ENCODE measurements at places on chromosomes 1 and 21.

- DNase-seq = no peak
These were observed 29.2 kb upstream of the KIF1B start for GRCh38 chr1:10181154-10181553.

DNA sequence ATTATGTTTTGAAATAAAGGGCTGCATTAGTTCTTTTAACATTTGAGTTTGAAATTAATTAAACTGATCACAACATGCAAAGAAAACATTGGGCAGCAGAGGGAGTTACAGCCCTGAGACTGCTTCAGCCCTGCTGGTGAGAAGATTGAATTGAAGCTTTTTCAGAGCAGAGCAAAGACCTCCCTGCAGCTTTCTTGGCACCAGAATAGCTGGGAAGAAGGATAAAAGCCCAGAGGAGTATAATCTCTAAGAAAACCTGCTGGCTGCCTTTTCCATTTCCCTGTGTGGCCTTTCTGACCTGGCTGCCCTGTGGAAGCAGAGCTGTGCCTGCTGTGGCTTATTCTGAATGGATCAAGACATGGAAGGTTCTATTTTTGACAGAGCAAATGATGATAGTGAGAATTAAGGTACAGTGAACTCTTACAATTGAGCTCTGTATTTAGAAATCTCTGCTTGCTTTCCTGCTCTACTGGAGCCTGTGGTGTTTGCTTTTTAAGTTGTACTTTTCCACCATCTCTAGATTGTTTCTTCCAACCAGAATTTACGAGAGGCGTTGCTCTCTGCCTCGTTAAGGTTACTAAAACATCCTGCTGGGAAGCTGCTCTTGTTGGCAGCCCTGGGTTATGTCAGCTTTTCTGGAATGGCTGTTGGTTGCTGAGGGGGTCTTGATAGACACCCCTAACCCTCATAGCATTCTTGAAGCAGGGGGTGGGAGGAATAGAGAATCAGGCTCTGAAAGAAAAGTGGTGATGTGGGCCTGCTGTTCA is 9.9 kb downstream of the SNRPE start:
- peak; percentile 65 for DNase-seq

DNA sequence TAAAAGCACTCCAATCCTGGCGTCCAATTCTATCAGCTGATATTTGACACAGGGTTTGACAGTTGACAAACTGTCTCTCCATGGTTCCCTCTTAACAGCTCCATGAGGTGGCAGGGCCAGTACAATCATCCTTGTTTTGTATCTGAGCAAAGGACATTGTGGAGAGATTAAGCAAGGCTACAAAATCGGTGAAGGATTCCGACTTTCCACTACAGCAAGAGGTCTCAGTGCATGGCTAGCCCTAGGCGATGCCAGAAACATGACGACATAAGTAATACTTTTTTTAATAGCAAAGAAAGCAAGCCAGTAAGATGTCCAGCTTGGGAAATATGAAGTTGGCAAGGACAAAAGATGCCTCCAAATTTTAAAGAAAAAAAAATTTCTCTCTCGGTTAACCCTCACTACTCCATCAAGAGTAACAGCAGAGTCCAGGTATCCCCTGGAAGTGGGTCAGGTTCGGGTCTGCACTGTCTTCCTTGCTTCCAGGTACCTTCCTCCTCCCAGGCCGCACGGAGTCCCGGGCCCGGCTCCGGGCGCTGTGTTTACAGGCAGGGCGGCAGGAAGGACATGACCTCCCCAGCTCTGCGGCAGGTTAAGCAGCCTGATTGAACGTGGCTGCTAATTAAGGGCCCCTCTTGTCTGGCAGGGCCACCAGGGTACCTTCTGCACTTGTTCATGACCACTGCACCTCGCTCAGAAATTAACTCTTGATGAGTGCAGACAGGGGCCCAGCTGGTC is 106.1 kb downstream of the SIM2 start:
- no peak for DNase-seq

GRCh38 chr21:37710546-37711285 is 205.5 kb downstream of the KCNJ6 start:
- peak; percentile 93 for DNase-seq

DNA sequence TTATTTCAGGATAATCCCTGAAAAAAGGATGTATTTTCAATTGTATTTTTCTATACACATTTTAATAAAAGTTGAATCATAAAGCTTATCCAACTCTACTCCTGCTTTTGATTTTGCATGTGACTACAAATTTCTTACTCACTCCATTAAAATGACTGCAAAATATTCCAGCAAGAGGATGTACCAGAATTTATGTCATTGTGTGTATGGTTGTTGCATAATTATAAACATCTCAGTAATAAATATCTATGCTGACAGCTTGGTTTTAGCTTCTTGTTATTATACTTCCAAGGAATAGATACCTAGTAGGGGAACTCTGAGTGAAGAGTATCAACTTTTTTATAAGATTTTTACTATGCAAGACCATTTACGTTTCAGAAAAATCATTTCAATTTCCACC is 463.2 kb upstream of the RUNX1 start:
- DNase-seq = no peak

DNA sequence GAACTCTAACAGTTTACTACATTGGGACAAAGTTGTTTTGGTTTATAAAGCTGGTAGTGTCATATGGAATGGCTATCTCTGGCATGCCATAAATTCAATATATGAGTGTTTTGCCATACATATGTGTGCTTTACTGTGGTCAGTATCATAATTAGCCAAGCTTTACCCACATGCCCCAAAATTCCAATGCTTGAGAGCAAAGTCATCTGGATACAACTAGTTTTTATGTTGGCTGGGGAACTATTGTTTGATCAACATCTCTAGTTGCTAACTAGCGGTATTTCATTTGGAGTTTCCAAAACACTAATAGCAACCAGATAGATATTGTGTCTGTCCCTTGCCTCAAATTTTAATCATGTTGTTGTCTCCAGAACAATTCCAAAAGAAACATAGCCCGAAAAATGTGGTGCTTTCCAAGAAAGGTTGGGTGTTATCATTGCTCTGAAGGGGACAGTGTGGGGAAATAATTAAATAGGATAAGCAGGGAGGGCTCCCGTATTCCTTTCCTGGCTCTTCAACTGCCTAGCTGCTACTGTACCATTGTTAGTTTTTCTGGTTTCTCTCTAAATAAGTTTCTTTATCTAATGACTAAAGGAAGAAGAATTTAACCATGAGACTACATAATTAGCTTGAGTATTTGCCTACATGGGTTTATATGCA is 136.1 kb downstream of the TGFB2 start:
- DNase-seq = no peak

GRCh38 chr1:177010211-177010825 is 154.2 kb downstream of the ASTN1 start:
- no peak for DNase-seq

Data from NCI-H1105 treated with DMSO at 0.1 percent for 48 hours (cell line).